ENCODE measurements at places on chromosomes 12 and 14.

GRCh38 chr12:62136496-62136895, 123.7 kb upstream of the USP15 start:
- no peak for DNase-seq

GRCh38 chr12:68798882-68799234, 9.1 kb upstream of the MDM2 start:
- DNase-seq = no peak

- no peak for DNase-seq
Observed at GRCh38 chr12:123943816-123944215, 28.8 kb downstream of the CCDC92 start.

DNA sequence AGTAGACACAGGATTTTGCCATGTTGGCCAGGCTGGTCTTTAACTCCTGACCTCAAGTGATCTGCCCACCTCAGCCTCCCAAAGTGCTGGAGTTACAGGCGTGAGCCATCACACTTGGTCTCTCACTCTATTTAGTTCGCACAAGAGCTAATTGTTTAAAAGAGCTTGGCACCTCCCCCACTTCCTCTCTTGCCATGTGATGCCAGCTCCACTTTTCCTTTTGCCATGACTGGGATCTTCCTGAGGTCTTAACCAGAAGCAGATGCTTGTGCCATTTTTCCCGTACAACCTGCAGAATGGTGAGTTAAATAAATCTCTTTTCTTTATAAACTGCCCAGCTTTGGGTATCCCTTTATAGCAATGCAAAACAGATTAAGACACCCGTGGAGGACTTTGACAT, 200.1 kb upstream of the FRMD6 start:
- no peak for DNase-seq

DNA sequence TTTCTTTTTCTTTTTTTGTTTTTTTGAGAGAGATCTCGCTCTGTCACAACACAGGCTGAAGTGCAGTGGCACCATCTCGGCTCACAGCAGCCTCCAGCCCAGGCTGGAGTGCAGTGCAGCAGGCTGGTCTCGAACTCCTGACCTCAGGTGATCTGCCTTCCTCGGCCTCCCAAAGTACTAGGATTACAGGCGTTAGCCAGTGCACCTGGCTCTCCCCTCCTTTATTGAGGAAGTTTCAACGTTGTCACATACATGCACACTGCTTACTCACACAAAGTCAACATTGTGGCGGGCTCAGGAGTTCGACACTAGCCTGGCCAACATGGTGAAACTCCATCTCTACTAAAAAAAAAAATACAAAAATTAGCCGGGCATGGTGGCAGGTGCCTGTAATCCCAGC, 32.0 kb downstream of the EAPP start:
- DNase-seq = no peak

DNA sequence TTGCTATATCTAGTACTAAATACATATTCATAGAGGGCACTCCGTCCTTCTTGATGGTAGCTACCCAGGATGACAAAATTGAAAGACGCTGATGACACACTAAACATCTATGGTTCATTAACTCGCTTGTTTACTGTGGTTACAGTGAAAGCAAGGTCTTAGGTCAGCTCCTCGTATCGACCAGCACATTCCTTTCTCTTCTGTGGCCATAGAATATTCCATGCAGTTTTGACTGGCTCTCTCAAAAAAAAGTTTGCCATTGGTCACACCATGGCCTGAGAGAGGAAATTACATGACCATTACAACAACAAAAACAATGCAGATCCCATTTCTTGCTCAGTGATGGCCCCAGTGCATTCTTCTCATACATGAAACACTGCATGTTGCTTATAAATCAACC, 411.4 kb upstream of the SOX5 start:
- DNase-seq = no peak

DNA sequence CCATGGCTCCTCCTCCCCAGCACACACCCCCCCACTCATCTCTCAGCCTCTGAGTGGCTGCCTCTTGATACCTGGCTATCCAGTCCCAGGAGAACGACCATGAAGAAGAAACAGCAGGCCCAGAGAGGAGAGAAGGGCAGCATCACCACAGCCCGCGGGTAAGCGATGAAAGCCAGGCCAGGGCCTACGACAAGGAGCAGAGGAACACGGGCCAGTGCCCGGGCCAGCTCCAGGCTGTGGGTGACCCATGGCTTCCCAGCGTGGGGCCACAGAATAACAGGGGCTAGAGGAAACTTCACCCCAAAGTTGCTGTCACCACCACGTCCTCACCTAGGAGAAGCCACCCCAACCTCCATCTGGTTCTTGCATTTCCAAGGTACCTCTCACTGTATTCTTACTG, 10.4 kb upstream of the SLC6A12 start:
- DNase-seq = no peak

DNA sequence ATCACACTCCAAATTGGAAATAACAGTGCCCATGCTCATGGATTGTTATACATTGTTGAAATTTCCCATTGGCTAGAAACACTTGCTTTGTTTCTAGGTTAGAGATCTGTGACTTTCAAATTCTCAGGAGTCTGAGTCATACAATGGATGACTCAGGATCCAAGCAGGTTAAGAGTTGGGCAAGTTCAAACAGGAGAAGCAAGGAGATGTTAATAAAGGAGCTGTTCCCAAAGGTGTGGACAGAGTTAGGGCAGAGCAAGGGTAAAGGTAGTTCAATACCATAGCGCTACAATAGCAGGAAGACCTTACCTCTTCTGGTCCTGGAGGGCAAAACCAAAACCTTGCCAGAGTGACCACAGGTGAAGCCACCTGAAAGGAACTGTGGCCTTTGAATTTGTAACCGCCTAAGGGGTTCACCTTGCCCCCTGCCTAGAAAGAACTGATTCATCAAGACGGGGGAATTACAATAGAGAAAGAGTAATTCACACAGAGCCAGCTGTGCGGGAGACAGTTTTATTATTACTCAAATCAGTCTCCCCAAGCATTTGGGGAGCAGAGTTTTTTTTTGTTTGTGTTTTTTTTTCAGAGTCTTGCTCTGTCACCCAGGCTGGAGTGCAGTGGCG, 4.2 kb upstream of the AMN1 start:
- DNase-seq = peak; percentile 58

DNA sequence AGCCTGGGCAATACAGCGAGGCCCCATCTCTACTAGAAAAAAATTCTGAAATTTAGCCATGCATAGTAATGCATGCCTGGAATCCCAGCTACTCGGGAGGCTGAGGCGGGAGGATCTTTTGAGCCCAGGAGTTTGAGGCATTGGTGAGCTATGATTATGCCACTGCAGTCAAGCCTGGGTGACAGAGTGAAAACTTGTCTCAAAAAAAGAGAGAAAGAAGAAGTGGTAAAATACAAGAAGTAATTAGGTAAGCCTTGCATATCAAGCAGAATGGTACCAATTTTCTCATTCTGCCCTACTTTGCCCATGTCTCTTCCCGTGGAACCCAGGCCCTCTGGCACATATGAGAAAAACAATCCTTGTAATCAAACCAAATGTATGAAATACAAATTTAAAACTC, 70.7 kb downstream of the SUSD6 start:
- DNase-seq = no peak

GRCh38 chr12:132661972-132662371, 25.2 kb downstream of the POLE start:
- DNase-seq = no peak
